ENCODE measurements at places on chromosomes 5 and 9.

DNA sequence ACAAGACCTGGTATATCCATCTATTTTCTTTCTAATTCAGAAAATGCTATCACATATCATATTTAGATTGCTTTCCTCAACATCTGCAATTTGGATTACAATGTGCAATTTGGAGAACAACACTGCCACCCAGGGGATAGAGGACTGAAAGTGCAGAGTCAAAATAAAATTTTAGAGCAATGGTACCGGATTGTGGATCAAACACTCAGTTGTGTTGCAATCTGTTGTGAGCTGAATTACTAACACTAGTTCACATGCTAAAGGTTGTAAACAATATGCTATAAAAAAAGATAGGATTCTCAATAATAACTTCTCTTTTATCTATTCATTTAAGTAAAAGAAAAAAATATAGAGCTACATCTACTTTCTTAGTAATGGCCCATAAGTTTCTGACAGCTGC lies 11.9 kb upstream of the SRFBP1 start:
- DNase-seq: peak; percentile 35

DNA sequence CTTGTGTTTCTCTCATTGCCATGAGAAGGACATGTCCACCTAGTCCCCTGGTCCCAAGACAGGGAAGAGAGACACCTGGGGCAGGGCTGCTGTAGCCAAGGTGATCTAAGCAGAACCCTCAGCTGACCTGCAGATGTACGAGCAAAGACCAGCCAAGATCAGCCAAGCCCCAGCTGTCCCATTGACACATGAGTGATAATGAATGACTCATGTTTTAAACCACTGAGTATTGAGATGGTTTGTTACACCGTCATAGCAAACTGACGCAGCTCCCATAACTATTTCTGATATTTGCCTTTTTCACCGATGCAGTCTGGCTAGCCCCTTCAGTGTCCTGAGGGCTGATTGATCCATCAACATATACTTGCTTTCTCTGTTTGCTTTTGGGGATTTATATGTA lies 6.7 kb downstream of the OR1K1 start:
- peak; percentile 40 for DNase-seq

DNA sequence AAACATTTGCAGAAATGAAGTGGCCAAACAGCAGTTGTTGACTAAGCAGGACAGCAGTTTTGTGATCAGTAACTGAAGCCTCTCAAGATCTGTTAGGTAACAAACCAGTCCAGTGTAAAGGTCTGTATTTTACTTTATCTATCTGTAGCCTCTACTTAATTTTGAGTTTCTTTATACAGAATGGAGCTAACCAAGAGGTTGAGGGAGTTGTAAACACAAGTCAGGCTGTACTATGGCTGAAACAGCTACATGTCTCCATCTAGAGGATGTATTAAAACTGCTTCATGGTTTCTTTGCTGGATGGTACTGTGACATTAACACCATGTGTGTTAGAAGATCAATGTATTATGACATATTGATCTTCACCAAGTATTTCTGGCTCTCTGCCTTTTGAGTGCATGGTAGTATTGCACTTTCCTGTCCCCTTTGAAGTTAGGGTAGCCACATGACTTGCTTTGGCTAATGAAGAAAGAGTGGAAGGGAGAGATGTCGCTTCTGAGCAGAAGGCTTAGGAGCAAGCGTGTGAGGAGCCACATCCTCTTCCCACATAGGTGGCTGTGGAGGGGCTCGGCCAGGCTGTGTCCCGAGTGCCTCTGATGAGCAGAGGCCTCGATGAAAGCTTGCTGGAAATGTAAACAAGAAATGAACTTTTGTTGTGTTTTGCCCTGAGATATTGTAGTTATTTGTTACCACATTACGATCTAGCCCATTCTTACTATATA lies 105.6 kb upstream of the PCA3 start:
- peak; percentile 52 for DNase-seq

- DNase-seq: no peak
Measured at GRCh38 chr9:20725675-20726074, 41.6 kb downstream of the FOCAD start.

GRCh38 chr5:40332970-40333369 lies 346.7 kb upstream of the PTGER4 start:
- no peak for DNase-seq

DNA sequence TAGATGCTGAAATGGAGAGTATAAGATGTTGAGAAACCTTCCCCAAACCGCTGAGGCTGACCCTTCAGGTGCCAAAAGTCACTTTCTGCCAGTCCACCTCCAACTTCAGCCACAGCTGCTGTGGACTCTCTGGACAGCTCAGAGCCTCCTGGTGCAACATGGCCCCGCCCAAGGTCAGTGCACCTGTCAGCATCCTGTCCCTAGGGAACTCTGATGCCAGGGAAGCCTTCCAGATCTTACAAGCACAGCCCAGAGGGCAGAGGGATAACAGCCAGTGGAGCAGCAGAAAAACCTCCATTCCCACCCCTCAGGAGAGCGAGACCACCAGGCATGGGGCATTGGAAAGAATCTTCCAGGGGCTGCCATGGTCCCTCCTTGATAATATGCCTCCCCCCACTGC lies 10.5 kb upstream of the PTGES2 start:
- DNase-seq: no peak

GRCh38 chr9:133200631-133201030 lies 8.4 kb downstream of the OBP2B start:
- no peak for DNase-seq

DNA sequence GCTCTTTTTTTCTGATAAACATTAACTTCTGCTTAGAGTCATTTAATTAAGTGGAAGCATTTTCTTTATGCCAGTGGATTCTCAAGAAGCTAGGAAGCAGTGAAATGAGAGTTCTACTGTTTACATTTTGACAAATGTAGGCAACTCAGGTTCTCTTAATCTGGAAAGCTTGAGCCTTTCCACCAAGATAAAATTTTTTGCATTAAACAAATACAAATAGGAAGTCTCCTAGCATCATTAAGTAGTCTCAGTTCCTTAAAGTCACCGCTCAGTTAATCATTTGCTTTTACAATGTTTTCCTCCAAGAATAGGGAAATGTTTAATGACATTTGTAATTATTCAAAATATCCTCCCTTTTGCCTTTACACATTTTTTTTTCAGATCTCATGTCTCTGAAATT lies 290.4 kb upstream of the PDE4D start:
- no peak for DNase-seq

DNA sequence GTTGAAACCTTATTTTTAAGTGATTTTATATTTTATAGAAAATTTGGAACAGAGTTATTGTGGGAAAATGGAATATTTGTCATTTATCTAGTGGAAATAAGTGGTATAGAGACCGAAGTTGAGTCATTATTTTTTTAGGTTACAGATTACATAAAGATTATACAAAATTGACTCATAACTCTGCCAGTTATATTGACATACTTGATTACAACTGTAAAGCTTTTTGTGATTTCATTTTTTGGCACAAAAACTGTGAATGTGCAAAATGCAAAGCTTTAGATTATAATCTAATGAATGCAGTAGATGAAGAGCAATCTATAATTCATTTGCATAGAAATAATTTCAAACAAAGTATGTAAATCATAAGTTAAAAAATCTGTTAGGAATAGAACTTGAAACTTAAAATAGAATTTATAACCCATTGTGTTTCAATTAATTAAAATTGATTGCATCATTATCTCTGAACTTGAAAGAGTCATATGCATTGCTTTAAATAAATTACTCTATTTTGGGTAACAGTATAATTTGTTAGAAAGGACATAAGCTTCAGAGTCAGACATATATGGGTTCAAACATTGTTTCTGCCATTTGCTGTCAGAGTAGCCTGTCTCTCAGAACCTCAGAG lies 280.4 kb downstream of the FER start:
- no peak for DNase-seq

DNA sequence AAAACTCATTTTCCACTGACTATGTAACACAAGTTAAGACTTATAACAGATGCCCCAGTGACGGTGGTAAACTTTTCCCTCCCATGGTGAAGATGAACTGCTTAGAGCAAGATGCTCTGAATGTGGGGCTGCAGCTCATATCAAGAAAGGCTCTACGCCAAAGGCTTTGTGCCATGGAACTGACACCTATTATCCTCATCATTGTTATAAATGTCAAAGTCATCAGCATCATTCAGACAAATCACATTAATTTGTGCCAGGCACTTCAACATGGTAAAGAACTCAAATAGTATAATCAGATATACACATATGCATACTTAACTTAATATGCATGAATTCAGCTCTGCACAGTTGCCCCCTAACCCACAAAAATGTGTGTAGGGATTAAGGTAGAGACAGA lies 305.9 kb upstream of the ATP10B start:
- DNase-seq: no peak

- DNase-seq: no peak
Measured at GRCh38 chr5:18010053-18010452, 375.8 kb downstream of the TAF11L14 start.

- DNase-seq: no peak
Measured at GRCh38 chr9:82038897-82039296, 50.3 kb downstream of the SPATA31D1 start.

DNA sequence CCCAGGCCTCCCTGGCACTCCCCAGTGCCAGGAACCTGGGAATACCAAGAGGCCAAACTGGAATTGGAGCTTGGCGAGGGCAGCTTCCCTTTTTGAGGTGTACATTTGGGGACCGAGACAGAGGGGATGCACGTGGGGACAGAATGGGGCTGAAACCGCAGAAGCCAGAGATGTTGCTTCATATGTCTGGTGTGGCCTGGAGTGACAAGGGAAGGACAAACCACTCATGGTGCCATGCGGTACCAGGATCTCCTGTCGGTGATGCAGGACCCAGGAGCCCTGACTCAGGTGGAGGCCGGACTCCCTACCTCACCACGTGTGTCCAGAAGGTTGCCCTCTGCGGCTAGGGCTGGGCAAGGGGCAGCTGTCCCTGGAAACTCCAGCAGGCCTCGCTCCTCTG lies 4.0 kb upstream of the CSF2 start:
- DNase-seq: no peak
